ENCODE measurements at places on chromosomes 2 and 18.

DNA sequence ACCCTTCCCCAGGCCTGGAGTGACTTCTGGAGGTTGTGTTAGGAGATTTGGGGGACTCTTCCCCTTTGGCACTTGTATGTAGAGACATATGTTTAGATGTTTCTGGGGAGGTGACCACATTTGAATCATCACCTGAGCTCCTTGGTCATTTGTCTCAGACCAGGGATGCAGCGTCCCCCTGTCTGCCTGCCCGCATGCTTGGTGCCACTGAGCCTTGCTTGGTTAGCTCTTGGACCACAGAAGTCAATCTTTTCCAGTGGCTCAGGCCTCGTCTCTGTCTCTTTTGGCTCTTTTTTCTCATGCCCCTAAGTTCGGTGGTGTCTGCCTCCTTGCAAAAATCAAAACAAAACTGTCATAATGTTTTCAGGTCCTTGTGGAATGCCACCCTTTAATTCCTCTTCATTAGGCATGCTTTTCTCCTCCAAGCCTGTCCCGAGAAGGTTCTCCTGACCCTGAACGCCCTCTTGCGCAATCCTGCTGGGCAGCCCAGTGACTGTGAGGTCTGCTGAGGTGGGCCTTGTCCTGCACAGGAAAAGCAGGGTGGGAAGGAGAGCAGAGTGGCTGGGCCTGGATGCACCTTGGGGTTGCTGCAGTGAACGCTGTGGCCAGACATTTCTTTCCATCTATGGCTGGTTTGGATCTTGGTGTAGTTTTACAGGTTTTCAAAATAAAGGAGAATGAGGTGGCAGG is 24.9 kb downstream of the GLI2 start:
- no peak for DNase-seq

- no peak for DNase-seq
These were observed 124.3 kb downstream of the TRIB2 start for GRCh38 chr2:12841021-12841420.

DNA sequence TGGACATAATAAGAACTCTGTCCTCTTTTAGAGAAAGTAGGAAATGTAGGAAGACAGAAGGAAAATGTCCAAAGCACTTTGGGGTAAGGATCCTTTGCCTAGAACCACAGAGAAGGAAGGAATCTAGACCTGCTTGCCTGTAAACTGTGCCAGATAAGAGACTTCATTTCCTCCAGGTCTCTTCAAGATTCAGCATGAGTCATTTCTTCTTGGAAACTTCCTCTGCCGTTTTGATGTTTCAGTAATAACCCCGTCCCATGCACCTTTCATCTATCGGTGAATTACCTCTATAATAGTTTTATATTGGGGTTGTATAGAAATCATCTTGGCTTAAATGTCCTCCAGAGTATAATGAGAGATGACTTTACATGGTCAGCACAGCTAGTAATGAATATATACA is 63.2 kb upstream of the LRATD1 start:
- no peak for DNase-seq

- no peak for DNase-seq
These were observed 702.2 kb downstream of the ERBB4 start for GRCh38 chr2:211836409-211836808.

DNA sequence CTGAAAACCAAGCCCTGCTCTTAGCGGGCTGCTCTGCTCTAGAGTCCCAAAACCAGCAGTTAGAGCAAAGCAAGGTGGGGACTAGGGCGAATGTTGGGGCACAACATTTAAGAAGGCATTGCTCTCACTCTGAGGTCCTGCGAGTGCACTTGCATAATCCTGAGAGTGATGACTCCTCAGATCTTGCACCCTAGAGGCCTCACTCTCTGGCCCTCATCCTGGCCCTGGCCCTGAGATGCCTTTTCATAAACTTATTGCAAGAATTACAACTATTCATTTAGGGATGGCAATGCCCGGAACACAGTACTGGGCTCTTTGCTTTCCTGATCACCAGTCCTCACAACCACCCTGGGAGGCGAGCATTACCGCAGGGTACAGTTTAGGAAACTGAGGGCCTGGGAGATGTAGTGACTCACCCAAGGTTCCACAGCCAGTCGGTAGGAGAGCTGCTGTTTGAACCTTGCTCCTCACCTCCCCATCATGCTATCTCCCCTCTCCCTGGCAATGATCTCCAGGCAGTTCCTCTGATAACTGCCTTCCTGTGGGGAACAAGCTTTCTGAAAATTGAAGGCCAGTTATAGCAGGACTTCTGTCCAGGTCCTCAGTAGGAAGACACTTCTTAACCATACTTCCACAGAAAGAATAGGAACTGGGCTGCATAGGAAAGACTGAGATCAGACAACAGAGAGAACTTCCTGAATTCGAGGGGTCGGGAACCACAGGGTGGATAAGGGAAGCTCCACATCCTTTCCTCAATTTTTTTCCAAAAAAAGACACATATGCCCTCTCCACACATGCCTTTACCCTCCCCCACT is 91.3 kb downstream of the TNS1 start:
- no peak for DNase-seq

- DNase-seq: no peak
These were observed 96.1 kb upstream of the CSRNP3 start for GRCh38 chr2:165373278-165374010.

DNA sequence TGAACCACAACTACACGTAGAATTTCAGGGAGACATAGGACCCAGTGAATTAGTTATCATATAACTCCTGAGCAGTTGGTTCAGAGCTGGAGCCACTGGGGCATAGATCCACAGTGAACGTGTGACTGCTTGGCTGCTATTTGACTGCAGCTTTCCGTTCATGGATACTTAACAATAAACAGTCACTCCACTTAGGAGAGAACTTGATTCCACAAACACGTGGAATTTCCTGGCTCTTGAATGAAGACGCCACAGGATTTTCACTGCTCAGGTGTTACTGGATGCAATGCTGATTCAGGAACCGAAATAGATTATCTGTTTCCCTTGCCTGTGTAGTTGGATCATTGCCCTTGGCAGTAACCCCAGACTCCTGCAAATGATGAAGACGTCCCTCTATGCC is 679.1 kb upstream of the ZEB2 start:
- no peak for DNase-seq

DNA sequence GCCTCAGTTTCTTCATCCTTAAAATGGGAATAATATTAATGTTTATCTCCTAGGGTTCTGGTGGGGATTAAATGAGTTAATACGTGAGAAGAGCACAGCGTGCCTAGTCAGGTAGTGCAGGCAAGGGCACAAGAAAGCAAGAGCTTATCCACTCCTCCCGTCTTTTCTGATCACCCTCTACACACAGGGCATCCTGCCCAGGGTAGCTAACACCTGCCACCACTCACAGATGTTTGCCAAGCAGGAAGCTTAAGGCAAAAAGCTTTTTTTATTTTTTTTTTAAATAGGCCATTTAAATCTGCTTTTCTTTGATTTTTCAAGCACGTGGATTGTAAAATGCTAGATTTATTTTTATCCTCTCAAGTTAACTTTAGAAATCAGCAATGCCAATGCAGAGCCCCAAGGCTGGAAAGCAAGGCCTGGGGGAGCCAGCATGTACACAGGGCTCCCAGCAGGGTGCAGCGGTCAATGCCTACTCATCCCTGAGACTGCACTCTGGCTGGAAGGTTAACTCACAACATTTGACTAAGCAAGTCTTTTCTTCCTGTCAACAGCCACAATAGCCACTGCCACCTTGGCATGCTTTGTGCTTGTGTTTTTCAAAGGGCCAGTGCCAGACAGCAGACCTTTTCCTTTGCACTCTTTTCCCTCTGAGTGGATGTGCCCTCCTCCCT is 86.5 kb upstream of the ACAA2 start:
- DNase-seq: no peak

DNA sequence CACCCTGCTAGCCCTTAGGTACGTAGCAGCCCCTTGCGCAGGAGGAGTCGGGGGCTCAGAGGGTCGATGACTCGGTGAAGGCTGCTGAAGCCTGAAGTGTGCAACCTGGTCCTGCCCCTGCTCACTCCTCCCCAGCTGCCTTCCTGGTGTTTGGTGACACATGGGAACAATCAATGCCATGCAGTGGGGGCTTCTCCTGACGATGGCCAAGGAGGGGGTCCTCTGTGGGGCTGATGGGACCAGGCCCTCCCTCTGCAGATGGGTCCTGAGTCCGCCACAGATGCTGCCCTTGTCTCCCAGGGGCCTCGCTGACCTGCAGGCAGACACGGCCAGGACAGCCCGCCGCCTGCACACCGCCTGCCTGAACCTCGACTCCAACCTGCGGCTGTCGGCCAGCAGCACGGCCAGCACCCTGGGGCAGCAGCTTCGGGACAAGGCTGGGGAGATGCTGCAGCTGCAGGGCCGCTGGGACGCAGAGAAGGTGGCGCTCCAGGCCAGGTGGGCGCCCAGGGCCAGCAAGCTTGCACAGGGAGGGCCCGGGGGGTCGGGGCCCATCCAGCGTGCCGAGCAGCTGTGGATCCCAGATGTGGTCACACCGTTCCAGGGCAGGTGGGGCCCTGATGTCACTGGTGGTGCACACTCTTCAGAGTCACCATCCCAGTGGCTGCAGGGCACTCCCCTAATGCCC is 24.6 kb downstream of the CROCC2 start:
- no peak for DNase-seq

- DNase-seq: no peak
These were observed 43.6 kb upstream of the IHH start for GRCh38 chr2:219104107-219105035.

GRCh38 chr2:159093497-159093896 is 125.1 kb downstream of the TANC1 start:
- no peak for DNase-seq

DNA sequence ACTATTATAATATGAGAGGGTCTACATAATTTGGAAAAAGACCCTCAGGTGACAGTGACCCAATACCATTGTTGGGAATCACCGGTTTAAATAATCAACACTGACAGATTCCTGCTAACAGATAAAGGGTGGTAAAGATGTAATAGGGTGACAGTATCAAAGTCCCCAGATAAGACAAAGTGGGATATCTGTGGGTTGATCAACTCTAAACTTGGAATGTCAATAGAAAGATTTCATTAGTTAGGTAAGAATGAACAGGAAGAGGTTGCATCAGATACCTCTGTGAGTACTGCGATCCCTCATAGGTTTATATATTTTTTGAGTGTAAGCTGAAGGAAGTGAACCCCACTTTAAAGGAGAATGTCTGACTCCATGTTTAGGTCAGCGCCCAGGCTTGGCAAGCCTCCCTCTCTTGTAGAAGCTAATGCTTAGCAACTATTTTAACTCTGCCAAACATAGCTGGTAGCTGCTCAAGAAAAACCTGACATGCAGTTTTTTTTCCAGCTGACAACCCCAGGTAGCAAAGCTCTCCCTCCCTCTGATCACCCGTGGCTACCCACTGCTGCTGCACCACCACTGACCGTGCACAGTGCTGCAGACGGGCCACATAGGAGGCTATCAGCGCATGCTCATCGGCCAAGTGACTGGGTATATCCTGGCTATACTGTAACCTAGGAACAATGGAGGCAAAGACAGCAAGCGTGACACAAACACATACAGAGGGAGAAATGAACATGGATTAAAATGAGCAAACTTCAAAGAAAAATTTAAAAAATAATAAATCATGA is 113.3 kb upstream of the DNMT3A start:
- no peak for DNase-seq

GRCh38 chr2:127256381-127256780 is 36.3 kb upstream of the CYP27C1 start:
- DNase-seq: no peak

- no peak for DNase-seq
These were observed 24.3 kb upstream of the COPS8 start for GRCh38 chr2:237061356-237061755.

GRCh38 chr2:21269382-21269781 is 145.6 kb downstream of the TDRD15 start:
- DNase-seq: no peak

GRCh38 chr18:24992491-24992890 is 359.5 kb downstream of the ZNF521 start:
- no peak for DNase-seq

- no peak for DNase-seq
These were observed 25.0 kb downstream of the ACMSD start for GRCh38 chr2:134863446-134863845.

GRCh38 chr18:79366177-79367094 is 29.3 kb upstream of the NFATC1 start:
- DNase-seq: no peak

GRCh38 chr2:85830645-85831044 is 58.1 kb downstream of the ST3GAL5 start:
- no peak for DNase-seq

DNA sequence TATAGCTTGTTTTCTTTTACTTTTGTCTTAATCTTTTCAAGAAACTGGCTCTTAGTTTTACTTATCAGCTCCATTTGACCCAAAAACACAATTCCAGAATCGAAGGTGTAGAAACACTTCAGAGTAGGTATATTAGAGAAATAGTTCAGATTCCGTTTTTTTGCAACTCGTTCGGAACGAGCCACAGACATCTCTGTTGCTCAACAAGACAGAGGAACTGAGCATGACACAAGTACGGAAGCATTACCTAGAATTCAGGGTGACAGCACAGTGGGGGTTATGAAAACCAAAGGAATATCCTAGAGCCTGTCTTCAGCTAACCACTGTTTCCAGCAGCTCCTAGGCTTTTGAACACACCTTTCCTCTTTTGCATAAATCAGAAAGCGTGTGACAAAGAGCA is 5.0 kb downstream of the HRH4 start:
- no peak for DNase-seq

GRCh38 chr2:212537726-212538304 is 787 bp downstream of the ERBB4 start:
- DNase-seq: no peak

GRCh38 chr2:48461721-48462120 is 68.2 kb upstream of the STON1 start:
- DNase-seq: no peak

DNA sequence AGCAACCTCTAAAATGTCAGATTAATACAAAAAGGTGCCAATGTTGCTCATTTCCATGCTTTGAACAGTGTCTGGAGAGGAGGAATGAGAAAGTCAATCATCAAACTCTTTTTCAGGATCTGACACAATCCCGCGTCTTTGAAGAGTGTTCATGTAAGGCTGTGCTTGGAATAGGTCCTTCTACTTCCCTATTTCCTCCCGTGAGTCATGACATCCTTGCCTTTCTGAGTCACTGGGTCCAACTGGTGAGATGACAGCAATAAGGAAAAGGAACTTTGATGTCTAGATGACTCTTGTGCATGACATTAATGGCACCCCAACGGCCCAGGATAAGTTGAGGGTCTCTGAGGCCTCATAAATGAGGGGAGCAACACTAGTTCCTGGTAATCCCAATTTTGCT is 109.0 kb upstream of the CELF4 start:
- no peak for DNase-seq

- no peak for DNase-seq
These were observed 221.6 kb downstream of the NR4A2 start for GRCh38 chr2:156110890-156111289.

DNA sequence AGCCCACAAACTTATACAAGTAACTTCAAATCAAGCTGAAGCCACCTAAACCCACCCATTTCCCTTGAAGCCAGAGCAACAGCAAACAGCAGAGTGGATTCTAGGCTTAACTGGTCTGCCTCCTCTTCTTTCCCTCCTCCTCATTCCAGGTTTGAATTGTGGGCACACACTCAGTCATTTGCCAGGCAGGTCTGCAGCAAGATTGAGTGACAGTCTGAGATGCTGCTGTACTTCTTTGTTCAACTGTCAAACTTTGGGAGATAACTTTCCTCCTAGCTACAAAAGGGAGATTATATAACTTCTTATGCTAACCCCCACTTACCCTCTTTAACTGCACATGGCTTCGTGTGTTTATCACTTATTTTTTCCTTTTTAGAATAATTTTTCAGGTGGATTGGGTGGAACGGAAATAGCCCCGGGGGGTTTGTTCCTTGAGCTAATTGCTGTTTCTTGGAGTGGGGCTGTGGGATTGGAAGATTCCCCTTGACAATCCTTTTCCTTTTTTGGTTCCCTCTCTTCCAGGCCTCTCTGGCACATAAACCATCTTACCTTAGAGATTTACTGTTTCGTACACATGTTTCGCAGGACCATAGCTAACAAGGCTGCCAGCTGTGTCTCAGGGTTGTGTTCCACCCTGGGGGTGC is 55.0 kb downstream of the RNF144A start:
- no peak for DNase-seq
